ENCODE measurements at places on chromosomes 1 and 21.

DNA sequence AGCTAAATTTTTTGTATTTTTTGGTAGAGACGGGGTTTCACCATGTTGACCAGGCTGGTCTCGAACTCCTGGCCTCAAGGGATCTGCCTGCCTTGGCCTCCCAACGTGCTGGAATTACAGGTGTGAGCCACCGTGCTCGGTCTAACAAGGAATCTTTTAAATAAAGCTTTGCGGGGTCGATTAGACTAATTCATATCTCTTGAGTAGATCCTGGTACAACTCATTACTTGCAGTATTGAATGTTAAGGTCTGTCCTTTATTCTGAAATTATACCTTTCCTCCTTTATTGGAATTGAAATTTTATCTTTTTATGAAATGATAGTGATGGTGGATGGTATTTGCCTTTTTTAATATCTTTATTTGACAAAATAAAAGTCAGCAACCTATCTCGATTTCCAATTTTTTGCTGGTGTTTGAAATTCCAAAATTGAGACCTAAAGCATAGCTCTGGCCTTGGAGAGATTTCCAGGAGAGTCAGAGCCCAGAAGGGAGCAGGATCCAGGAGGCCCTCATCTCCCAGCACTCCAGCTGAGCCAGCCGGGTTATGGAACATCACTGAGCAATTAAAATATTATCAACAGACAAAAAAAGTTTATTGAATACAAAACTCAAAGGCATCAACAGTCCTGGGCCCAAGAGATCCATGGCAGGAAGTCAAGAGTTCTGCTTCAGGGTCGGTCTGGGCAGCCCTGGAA is 4.7 kb downstream of the S100A2 start:
- no peak for DNase-seq

GRCh38 chr1:224769452-224770335 is 153.6 kb downstream of the CNIH3 start:
- DNase-seq, result no peak

DNA sequence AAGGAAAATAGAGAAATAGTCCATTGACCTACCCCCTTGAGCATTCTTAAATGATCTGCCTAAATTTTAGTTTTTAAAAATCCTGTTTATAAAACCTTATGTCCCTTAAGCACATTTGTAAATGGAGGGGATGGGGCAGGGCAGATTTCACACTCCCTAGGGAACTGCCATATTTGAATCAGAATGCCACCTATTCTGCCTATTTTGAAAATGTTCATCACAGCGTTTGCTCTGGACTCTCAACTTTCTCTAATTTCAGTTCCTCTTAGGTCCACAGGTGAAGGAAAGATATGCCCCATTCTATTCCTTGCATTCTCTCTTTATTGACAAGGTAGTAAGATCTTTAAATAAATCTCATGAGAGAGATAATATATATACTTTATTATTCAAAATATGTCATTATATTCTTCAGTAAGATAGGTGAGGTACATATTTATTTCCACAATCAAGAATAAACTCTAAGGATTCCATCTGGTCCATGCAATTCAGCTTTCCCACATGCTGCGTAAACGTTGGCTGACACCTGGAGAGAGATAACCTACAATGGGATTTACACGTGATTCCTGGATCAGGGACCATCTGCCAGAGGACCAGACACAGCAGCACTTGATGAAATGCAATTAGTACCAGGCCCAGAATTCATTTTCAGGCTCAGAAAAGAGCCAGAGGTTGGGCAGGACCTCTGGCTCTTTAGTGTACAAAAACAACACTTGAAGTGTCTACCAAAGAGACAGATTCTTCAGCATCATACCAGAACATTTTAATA is 1.2 kb upstream of the LPGAT1 start:
- no peak for DNase-seq

GRCh38 chr1:17744666-17745478 is 10.3 kb upstream of the ACTL8 start:
- peak; percentile 11 for DNase-seq

DNA sequence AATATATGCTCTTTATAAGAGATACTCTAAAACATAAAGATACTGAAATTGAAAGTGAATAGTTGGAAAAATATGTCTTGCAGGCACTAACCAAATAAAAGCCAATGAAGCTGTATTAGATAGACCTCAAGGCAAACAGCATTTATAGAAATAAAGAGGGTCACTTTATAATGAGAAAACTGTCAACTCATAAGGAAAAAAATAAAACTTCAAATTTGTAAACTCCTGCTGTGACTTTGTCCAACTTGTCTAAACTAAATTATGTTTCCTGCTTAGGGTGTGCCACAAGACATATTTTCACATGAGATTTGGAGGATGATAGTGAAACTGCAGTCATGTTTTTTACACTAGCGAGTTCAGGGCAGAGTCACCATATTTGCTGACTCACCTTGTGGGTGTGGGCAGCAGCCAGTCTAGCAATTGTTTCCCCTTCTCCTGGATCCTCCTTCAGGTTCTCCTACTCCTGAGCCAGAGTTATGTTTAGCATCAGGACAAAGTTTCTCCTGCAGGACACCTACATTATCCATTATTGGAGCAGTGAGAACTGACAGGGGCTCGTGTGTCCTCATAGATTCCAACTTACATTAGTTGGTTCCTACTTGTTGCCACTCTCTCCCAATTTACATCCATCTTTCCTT is 43.8 kb downstream of the CD53 start:
- peak; percentile 28 for DNase-seq

DNA sequence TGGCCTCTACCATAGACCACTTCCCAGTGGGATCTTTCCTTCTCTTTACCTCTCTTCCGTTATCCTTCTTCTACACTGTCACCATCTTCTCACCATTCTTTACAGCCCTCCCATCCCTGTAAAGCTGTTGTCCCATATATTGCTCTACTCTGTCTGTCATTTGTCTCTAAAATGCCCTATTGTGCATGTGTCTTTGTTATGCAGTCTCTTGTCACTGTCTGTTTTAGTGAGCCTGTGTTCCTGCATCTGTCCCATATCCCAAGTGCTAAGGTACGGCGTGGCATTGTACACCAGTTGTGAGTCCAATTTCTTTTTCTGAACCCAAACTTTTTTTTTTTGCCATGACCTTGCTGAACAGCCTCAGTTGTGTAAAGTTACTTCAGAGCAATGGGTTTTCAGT is 8.8 kb upstream of the ZBTB18 start:
- DNase-seq, result no peak

DNA sequence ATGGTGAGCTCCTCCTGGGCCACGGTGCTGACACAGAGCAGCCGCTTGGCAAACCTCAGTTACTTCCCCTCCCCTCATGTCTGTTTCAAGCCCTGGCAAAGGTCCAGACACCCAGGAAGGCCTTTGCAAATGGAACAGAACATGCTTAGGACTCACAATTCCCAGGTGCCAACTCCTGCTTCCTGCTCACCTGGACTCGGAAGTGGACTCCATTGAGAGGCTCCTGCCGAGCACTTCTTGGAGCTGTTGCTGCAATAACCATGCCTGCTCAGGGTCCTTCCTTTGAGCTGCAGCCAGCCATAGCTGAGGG is 10.7 kb downstream of the DCST2 start:
- no peak for DNase-seq

- peak; percentile 77 for DNase-seq
These were observed 26.7 kb upstream of the RPTN start for GRCh38 chr1:152185544-152186391.

- no peak for DNase-seq
These were observed 17.8 kb upstream of the HSD3B1 start for GRCh38 chr1:119489201-119489600.

GRCh38 chr1:225881081-225881958 is 860 bp downstream of the TMEM63A start:
- DNase-seq, result peak; percentile 29

DNA sequence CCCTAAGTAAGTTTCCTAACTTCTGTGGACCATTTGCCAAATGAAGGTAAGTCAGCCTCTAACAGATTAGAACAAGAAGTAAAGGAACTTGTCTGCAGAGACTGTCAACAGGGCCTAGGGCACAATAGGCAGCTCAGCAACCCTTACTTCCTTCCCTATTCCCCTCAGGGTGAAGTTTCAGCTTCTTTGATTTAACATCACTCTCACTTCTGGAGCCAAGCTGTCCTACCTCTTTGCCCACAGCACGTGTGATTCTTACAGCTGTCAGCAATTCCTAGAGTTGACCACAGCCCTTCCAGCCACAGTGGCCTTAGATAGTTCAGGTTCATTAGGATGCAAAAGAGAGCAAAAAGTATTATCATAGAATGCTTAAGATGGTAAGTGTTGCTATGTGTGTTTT is 7.6 kb upstream of the EIF4G3 start:
- no peak for DNase-seq

- no peak for DNase-seq
These were observed 194.0 kb downstream of the NRIP1 start for GRCh38 chr21:14870853-14871149.

- DNase-seq, result no peak
These were observed 47.3 kb upstream of the COA6 start for GRCh38 chr1:234325878-234326496.

DNA sequence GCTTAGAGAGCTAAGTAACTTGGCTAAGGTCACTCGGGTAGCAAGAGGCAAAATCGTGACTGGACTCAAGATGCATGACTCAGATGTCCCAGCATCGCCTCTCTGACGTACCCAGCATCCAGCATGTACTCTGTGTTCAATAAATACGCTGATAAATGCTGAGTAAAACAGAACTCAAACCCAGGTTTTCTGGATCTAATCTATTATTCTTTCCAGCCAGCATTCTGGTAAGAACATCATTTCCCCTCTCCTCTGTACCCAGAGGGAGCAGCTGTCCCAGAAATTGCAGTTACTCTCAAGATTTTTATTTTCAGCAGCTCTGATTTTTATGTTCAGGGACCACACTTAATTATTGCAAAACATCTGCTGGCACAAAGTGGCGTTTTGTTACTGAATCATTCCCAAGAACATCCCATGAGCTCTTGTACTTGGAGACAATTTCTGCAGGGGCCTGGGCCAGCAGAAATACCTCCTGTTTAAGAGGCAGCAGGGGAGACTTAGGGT is 249.0 kb downstream of the PRDM2 start:
- DNase-seq, result peak; percentile 83

GRCh38 chr1:224594851-224595250 is 21.3 kb upstream of the CNIH3 start:
- no peak for DNase-seq

DNA sequence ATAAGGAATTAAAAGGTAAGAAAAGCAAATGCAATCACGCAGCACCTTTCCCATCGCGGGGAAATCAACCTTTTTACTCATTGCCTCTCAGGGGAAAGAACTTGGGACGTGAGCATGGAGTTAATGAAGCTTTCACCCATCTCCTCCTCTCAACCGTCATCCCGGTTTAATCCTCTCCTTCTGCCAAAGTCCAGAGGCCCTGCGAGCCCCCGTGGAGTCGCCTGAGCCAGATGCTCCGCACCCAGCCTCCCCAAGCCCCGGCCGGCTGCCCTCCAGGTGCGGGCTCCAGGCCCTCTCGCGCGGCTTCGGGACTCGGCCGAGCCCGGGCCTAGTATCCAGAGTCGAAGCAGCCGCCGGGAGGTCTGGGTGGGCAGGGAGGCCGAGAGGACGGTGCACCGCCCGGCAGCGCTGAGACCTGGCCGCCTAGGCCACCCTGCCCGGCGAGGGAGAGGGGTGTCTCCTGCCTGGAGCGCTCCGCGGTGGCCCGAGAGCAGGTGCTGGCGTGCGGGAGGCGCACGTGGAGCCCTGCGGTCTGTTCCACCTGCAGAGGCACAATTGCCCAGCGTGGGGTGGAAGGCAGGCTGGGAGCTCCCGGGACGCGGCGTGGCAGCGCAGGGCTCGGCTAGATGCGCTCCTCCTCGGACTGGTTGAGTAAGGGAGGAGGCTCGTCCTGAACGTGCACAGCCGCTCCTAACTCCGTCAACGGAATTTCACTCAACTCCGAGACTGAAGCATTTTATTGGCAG is 218.5 kb downstream of the SDCCAG8 start:
- DNase-seq, result no peak

GRCh38 chr1:31055501-31055900 is 10.0 kb downstream of the PUM1 start:
- no peak for DNase-seq

GRCh38 chr1:228812961-228813360 is 77.7 kb downstream of the RHOU start:
- no peak for DNase-seq

- no peak for DNase-seq
These were observed 23.3 kb upstream of the RPE65 start for GRCh38 chr1:68473060-68473459.

DNA sequence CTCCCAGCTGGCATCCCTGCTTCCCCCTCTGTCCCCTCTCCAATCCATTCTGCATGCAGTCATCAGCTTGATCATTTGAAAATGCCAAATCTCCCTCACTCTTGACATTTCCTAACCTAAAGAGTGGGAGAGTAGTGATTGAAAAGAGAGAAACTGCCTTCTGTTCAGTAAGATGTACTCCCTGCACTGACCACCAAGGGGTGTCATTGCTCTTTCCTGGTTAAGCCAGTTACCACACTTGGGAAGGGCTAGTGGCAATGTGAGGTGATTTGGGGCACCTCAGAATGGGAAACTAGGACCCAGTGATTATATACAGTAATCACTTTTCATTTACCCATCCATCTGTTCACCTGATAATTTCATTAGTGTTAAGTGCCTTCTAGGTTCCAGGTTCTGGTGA is 6.9 kb upstream of the TMEM269 start:
- peak; percentile 66 for DNase-seq

- no peak for DNase-seq
These were observed 62.5 kb downstream of the TGFB2 start for GRCh38 chr1:218407630-218408029.

DNA sequence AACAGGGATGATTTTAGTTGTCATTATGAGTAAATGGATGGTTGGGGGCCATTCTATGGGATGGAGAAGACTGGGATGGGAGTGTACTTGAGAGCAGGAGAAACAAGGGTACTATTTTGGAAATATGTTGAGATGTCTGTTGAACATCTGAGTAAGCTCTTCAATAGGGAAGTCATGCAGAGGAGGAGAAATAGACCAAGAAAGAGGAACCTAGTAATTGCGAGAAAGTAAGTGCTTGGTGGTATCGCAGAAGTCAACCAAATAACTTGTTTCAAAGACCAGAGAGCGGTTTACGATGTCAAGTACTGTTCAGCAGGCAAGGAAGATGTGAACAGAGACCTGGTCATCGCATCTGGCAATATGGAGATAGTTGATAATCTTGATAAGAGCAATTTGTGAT is 22.4 kb upstream of the CHRM3 start:
- DNase-seq, result no peak

- no peak for DNase-seq
These were observed 10.8 kb upstream of the SMIM12 start for GRCh38 chr1:34870395-34870794.

GRCh38 chr21:31107871-31108270 is 69.6 kb upstream of the KRTAP19-8 start:
- DNase-seq, result no peak

DNA sequence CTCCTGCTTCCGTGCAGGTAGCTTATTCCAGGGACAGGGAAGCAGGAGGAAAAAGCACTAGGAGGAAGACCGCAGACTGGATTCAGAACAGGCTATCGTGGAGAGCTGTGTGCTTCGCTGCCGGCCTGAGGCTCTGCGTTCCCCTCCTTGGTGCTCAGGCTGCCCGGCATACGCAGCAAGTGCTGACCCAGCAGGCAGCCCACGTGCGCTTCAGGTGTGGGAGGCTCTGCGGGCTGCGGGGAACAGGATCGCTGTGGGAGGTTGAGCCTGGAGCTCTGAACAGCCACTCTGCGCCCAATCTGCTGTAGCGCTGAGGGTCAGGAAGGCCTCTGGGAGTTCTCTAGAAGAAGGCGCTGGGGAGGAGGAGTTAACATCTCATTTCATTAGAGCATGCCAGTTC is 27.9 kb downstream of the DOP1B start:
- DNase-seq, result no peak

- DNase-seq, result peak; percentile 20
These were observed 1.2 kb downstream of the LRIG2 start for GRCh38 chr1:113074237-113074636.
